ENCODE measurements at places on chromosomes 2 and 18.

- no peak for DNase-seq
Observed at GRCh38 chr2:49306925-49307324, 152.6 kb upstream of the FSHR start.

GRCh38 chr2:64865073-64865830, 123.9 kb upstream of the SLC1A4 start:
- peak; percentile 52 for DNase-seq

DNA sequence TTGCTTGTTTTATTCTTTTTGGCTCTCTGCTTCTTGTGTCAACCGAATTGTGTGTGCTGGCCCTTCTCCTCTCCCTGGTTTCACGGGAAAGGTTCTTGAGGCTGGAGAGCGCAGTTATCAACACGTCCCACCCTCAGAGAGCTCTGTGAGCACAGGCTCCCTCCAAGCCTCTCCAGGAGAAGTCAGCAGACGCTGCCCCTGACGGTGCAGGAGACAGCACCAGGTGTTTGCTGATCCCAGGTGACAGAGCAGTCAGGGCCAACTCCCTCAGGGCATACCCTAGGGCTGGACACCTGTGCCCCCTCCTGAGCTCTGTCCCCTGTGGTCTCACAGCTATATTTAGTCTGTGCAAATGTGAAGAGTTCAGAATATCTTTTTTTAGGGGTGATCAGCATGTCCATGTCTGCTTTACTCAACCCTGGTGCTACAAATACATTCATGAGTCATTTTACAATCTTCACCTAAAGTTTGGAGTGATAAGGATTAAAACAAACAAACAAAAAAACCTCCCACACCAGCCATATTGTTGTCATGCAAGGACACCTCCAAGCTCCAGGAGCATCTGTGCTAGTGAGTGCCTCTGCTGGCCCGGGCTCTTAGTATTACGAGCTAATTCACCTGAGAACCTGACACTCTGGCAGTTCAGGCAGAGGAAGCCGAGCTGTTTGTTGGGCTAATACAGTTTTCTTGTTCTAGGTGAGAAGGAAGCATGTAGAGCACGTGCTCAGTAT, 65.9 kb upstream of the TMEM200C start:
- no peak for DNase-seq

DNA sequence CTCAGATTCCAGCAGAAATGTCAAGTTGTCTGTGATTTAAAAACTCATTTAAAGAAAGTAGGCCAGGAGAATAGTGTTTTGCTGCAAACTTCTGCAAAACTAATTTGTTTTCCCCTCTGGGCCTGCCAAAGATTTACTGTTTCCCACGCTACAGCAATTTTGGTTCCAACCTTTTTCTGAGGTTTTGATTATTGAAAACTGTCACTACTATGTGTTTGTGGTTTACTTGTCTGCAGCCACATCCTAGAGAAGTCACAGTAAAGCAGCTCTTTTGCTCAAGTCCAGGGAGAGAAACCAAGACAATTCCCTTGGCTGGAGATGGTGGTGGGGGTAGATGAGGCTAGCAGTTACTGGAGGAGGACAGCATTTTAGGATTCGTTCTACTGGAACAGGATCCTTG, 12.8 kb downstream of the IL1R2 start:
- DNase-seq, result no peak

- DNase-seq, result no peak
Observed at GRCh38 chr2:182068811-182069210, 83.2 kb downstream of the PPP1R1C start.

DNA sequence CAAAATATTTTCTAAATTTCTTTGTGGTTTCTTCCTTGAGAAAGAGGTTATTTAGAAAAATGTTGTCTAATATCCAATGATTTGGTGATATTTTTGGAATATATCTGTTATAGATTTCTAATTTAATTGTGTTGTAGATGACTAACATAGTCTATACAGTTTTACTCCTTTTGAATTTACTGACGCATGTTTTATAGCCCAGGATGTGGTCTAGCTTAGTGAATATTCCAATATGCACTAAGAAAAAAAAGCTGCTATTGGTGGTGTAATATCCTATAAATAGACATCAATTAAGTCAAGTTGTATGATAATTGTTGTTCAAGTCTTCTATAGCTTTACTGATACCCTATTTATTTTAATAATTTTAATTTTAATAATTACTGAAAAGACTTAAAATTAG, 240.6 kb upstream of the CYP26B1 start:
- no peak for DNase-seq

DNA sequence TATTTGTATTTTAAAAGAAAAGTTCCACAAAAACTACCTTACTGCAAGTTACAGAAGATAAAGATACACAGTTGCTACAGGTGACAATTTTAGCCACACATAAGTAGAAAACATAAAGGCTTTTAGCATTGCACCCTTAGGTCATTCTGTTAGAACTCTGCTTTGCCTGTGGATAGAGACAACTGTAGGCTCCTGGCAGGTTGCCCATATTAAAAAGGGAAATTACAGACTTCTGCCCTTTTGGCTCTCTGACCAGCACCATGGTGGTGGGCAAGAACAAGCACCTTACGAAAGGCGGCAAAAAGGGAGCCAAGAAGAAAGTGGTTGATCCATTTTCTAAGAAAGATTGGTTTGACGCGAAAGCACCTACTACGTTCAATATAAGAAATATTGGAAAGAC, 223.3 kb downstream of the MC4R start:
- DNase-seq, result no peak

DNA sequence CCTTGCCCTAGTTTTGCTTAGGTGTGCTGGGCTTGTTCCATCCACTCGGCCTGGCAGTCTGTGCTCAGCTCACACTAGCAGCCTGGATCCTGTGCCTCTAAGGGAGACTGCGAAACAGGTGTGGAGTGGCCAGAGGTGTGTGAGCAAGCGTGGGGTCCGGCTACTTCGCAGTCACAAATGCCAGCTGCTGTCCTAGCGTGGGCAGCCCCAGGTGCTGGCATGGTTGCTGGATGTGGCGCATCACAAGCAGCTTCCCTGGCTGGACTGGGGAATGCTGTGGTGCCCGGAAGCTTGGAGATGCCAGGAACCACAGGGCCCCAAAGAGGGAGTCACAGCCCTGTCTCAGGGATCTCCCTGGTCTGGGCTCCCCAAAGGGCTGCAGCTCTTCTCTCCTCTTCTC, 119.0 kb upstream of the TMEFF2 start:
- DNase-seq, result no peak

All from posterior cingulate gyrus (tissue), 11 donors.